ENCODE measurements at places on chromosomes 1 and 21.

DNA sequence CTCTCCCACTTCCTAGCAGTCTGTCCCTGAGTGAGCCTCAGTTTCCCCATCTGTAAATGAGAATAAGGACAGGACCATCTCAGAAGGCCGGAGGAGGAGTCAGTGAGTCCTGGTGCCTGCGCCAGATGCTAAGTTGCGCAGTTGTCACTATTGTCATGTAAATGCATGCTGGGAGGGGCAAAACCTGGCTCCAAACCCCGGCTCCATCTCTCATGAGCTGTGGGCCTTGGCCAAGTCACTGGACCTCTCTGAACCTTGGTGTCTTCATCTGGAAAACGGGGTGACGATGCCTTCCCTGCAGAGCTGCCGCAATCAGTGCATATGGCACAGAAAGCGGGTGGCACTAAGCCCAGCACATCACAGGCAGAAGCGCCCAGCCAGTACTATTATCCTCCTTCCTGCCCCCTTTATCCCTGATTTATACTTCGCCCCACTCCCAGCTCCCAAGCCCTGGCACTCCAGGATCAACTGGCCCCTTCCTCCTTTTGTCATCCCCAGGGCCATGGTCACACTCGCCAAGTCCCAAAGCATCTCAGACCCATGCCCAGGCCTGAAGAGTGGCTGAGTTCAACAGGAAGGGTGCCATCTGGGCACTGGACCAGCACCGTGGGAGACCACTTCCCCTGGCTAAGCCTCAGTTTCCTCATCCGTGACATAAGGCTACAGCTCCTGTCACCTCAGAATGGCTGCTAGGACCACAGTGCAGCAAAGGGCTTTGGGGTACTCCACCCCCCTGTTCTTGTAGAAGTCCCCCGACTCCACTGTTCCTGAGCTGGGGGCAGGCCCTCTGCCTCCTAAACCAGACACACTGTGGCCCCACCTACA is 4.3 kb upstream of the PLEKHG5 start:
- no peak for DNase-seq

- no peak for DNase-seq
Observed at GRCh38 chr21:33657124-33657820, 15.0 kb downstream of the ITSN1 start.

GRCh38 chr1:177984136-177984525 is 14.3 kb upstream of the SEC16B start:
- DNase-seq, result peak; percentile 71

GRCh38 chr1:200780545-200781369 is 42.1 kb downstream of the CAMSAP2 start:
- no peak for DNase-seq

DNA sequence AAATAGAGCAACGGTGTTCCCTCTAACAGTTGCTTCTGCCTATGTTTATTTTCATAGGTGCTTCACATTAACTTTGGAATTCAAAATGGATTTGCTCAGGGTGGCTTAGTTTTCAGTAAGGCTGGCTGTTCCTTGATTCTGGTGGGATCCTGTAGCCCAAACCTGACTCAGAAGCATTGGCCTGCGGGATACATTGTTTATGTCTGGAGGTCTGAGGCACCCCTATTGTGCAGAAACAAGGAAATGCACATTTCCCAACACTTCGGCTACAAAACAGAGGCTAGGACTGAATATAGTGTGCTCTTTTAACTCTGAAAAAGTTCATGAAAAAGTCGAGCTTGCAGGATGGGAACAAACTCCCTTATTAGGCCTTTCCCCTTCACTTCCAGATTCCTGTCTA is 133.8 kb upstream of the F3 start:
- no peak for DNase-seq

- DNase-seq, result peak; percentile 30
Observed at GRCh38 chr1:207284209-207284897, 37.1 kb upstream of the CD55 start.

GRCh38 chr1:93629101-93630059 is 52.3 kb downstream of the BCAR3 start:
- DNase-seq, result peak; percentile 44

DNA sequence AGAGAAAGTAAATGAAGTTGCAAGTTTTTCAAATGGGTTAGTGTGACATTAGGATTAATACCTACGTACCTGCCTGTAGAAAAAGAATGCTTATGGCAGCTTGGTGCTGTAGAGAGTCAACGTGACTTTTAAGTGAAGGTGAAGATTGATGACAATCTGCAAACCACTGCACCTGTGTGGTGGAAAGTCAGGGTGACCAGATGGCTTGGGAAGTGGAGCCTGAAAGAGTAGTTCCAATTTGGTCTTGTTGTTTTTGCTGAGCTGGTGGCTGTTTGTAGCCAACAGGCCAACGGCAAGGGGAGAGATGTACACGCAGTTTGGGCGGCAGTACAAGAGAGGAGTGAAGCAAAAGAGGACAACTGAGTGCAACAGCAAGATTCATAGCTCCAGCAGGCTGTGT is 78.1 kb upstream of the JAK1 start:
- no peak for DNase-seq

GRCh38 chr1:2535455-2535854 is 5.4 kb upstream of the HES5 start:
- no peak for DNase-seq

GRCh38 chr1:225700889-225701465 is 48.1 kb upstream of the ENAH start:
- DNase-seq, result peak; percentile 41

DNA sequence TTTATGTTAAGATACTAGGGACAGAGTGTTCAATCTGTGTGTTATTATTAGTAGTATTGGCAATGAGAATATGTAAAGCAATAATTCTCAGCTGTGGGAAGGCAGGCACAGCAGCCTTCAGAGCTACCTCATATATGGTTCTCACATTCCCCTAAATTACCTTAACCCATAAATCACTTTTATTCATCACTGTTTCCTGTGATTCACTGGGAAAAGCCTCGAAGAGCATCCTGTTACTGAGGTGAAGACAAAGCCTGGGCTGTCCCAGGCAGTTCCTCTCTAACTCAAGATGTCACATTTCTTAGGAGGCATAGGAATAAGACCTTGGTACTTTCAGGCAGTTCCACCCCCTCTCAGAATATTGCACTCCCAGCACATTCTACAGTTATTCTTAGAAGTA is 965.7 kb downstream of the NCAM2 start:
- DNase-seq, result no peak

DNA sequence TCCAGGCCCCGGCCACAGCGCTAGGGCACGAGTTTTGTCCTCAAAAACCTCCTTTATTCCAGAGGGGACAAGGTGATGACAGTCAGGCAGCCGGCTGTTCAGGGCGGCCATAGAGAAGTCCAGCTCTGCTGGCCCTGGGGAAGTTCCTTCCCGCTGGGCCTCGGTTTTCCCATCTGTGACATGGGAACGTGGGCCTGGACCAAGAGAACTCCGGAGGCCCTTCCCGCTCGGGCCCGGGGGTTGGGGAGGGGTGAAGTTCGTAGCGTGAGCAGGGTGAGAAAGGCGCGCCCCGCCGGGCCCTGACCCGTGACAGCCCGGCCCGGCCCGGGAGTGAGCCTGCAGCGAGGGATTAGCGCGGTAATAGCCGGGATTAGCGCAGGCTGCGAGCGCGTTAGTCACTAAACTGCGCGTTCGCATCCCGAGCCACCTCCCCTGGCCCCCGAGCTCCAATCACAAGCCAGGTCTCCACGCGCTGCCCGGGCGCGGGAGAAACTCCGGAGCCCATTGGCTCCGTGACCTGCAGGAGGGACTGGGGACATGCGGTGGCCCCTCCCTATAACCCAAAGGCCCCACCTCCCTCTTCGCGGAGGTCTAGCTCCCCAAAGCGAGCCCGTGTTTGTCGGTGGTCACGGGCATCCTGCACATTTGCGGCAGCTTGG is 29.8 kb upstream of the PADI2 start:
- DNase-seq, result no peak

GRCh38 chr1:29939079-29939478 is 702.8 kb downstream of the PTPRU start:
- no peak for DNase-seq

DNA sequence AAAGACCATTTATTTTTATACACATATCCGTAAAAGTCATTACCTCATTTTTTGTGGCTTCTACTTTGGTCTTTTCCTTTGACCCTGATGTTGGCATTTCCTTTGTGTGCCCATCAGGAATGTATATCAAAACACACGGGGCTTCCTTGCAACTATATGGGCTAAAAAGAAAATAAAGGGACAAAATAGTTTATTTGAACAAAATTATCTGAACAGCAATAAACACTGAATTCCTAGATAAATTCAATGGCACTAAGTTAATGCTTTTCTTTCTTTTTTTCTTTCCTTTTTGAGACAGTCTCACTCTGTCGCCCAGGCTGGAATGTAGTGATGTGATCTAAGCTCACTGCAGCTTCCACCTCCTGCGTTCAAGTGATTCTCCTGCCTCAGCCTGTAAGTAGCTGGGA is 45.2 kb downstream of the EPRS1 start:
- no peak for DNase-seq

DNA sequence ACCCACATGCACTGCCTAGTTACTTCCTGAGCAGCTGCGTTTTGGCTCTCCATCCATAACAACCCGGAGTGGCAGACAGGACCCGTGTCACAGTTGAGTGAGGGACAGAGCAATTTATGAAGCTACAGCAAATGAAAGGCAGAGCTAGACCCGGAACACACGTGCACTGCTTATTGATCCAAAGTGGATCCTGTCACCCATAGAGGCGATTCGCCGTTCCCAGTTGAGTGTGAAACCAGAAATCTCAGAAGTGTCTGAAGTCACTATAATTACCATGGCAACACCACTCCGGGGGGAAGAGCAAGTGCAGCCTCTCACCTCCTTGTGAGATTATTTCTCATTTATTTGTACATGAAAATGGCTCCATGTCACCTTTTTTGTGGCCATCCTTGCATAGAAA is 365.2 kb downstream of the DSCAM start:
- DNase-seq, result no peak

GRCh38 chr1:166084613-166085012 is 82.2 kb downstream of the FAM78B start:
- no peak for DNase-seq

GRCh38 chr1:175548774-175549173 is 194.6 kb downstream of the TNR start:
- no peak for DNase-seq

DNA sequence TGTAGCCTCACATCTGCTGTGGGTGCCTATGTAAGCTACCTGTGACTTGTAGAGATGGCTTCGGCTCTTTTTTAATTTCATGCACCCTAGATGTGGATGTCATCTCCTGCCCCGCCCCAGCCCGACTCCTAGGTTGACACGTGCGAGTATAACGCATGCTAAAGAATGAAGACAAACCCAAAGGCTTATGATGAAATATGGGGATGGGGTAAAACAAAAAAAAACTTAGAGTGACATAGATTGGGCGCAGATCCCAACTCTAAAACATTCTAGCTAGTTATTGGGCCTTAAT is 613 bp upstream of the ERO1B start:
- no peak for DNase-seq

DNA sequence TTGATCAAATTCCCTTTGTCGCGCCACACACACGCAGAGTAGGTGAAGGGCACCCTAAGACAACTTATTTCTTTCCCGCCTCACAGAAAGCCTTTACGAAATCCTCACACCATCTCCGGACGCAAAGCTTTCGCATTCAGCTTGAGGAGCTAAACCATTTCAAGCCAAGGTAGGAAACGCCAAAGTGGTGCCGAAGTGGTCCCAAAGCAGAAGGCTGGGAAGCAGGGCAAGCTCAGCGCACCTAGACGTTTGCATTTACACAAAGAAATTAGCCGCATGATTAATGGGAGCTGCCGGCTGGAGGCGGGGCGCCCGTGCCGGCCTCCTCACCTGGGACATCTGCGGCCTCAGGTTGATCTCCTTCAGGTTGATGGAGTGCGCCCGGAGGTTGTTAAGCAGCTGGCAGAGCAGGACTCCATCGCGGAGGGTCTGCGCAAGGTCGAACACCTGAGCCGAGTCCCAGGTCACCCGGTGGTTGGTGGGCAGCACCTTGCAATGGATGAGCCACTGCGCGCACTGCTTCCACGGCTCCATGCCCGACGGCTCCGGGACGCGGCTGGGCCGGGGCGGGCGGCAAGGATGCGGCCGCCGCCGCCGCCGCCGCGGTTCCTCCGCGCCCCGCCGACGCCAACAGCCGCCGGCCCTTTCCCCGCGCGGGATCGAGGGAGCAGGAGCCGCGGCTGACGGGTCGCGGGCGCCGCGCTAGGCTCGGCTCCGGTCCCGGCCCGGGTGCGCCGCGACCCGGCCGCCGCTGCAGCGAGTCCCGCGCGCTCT is 457 bp downstream of the VAV3 start:
- DNase-seq, result no peak

GRCh38 chr1:226953175-226953800 is 13.2 kb downstream of the COQ8A start:
- no peak for DNase-seq

DNA sequence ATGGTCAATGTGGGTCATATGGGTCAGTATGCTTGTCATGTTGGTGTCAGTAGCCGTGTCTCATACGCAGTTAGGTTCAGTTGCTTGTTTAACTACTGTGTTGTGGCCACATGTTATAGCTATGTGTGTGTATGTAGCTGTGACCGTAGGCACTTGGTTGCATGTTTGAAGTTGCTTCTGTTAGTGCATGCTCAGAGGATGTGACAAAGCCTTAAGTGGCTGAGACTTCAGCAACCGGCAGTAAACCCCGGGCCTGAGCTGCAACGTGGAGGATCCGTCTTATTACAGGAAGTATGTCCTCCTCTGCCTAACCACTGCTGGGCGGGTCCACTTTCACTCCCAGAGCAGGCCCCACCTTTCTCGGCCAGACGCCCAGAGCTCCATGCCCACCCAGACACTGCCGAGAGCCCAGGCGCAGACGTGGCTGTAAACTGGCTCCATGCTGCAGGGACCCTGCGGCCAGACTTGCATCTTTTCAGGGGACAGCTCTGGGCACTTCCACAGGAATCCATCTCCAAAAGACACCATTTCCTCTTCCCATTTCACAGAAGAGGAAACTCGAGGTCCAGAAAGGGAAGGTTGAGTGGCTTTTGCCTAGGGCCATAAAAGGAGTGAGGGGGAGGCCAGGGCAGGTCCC is 2.2 kb downstream of the TCEA3 start:
- DNase-seq, result no peak

GRCh38 chr1:66930823-66931174 is 6.0 kb downstream of the MIER1 start:
- no peak for DNase-seq

DNA sequence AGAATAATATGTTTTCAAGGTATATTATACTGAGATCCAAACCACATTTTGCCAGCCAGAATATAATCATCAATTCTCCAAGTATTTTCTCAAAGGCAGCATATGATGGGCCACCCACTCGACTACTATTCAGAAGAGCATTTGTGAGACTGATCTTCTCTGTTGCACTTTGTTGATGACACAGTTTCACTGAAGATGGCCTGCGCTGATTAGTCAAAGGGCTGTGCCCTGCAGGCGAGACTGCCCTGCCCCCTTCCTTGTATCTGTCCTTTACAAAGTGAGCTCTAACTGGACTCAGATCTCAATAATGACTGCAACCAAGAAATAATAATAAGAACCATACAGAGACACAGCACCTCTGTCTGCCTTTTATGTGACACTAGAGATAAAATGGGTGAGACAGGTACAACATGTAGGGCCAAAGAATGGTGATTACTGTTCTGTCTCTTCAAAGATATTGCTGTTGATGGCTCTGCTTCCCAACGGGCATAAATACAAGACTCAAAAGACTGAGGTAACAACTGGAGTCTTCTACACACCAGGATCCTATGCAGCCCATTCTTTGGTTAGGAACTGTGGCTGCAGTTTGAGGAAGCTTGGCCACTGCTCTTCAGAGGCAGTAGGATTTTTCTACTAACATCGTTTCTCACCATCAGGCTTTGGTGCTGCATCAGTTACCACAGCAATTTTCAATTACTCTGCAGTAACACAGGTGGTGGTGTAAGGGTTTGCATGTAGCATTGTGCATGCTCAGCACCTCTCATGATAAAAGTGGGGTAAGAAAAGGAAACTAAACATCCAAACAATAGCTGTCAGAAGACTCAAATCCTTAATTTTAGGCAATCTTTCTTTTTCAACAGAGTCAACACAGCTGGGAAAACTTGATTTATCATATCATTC is 481.1 kb downstream of the PTBP2 start:
- DNase-seq, result peak; percentile 11
